ENCODE measurements at places on chromosomes 2 and 18.

DNA sequence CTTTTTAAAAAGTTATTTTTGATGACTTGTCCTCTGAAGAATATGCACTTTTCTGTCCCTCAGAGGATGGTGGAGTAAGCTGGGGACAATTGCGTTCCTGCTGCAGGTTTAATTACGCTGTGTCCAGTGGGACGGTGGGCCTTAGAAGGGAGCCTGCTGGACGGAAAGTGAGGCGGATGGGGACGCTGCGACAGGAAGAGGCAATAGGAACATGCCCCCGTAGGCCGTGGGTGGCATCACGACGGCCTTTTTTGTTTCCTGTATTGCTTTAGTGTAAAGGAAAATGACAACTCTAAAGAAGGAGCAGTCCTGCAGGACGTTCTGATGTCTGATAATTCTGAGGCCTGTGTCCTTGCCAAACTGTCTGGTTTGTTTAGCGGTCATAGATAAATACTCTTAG lies 121.6 kb downstream of the NFATC1 start:
- DNase-seq = no peak

DNA sequence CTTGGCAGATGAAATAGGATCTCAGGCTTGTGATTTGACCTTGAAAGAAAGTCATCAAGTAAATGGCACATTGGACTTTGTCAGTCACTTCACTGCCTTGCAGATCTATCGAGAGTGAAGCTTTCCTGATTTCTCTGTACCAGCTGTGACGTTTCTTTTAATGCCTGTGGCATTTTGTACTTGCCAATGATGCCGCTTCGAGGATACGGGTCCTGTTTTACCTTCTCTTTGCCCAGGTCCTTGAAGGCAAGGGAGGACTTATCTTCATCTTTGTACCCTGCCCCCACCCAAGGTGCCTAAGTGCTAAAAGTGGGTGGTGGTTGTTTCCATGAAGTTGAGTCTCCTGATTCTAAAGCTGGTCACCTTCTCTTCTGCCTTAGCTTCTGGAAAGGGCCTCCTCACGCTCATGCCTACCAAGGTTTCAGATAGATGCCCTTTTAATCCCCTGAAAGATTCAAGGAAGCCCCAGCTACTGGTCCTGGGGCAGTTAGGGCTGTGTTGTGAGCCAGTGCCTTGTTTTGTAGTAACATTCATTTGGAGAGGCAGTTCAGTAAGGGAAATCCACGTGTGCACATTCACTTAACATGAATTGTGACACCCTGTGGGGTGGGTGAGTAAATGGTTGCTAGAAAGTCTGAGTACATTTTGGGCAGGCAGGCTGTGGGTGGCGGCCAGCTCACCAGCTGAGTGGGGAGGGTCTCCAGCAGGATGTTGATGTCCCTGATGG lies 6.1 kb downstream of the LBH start:
- DNase-seq = no peak

DNA sequence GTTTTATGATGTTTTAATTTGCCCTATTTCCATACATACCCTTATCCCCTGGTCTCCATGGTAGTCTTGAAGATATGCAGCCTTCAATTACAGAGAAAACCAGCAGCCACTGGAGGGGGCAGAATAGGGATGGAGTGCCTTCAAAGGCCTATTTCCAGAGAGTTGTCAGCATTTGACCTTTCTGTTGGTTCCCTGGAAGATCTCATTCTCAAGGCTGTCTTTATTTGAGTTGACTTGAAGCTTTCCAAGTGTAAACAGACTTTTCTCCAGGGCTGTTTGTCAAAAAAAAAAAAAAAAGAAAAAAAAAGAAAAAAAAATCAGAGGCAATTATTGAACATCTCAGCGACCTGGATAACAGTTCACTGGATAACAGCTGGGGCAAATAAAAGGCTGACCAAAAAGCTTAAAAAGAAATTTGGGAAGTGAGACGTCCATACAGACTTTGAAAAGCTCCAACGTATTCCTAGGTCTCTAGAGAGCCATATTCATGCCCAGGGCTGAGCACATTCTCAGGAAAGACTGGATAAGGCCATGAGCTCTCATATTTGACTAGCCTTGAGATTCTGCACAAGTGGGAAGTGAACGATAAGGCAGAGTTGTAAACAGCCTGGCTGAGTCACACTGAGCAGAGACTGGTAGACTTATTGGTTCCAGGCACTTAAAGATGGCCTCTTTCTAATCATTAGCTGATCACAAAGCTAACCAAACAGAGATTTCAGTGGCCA lies 126.6 kb downstream of the VAPA start:
- no peak for DNase-seq

- no peak for DNase-seq
Measured at GRCh38 chr2:191051825-191052778, 38.1 kb upstream of the STAT1 start.

DNA sequence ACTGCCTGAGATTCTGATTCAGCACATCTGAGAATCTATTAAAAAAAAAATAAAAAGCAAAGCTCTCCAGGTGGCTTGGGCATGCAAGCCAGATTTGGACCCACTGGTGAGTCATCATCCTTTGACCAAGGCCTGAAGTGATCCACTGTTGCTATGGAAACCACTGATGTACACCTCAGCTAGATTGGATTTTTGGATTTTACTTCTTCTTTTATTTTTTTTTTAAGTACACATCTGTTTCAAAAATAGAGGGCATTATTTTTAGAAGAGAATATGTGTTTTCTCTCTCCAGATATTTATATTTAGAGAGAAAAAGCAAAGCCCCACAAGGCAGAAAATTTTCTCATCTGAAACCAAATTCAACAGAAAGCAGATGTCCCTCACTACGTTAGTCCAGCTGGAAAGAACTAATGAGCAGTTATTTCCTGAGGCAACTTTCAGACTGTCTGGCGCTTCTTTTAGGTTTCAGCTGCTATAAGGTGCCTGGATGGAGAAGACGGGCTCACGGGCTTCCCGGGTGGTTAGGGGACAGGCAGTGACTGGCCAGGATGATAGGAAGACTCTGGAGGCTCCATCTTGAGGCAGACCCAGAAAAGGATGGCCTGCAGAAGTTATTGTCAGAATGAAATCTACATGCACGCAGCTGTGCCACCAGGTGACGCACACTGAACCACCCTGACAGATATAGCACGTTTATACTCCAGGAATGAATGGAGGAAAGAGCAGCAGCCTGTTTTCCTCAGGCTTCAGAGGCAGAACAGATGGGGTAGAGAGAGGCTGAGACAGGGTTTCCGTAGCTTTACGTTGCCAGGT lies 50.5 kb downstream of the MRPL35 start:
- DNase-seq = peak; percentile 37

DNA sequence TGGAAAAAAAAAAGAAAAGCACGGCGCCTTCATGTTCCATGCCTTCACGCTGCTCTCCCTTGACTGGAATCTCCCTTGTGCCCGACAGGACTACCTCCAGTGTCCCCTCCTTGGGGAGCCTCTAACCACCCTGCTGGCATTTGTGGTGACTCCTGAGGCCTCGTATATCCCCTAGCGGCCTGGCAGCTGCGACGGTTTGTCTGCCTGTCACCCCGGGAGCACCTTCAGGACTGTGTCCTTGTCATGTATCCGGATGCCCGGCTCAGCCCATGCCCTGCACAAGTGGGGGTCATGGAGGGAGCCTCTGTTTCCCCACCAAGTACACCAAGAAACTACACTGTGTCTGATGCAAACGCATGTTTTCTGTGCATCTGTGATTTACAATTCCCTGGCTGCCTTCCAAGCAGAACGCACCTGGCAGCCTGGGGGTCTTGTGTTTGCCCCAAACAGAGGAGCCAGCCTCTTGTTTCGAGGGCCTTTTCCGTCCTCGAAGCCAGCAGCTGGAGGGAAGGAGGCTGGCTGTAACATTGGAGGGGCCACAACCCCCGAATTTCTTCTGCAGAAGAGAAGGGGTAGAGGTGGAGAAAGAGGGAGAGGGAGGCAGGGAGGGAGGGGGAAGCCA lies 18.9 kb downstream of the TWIST2 start:
- DNase-seq = no peak

DNA sequence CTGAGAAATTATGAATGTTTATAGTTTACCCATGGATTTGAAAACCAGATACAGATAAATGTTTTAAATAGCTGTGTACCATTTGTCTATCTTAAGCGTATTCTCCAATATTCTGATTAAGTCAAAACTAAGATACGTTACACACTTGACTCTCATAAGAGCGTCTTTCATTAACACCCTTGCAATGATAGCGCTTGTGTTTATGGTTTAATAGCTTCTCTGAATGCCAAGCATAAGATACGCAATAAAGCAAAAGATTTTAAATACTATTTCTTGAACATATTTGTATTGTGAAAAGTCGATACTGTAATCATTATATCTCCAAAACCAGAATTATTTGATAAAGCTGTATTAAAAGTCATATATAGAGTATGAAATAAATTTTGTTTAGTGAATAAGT lies 3.0 kb downstream of the CALCRL start:
- no peak for DNase-seq

DNA sequence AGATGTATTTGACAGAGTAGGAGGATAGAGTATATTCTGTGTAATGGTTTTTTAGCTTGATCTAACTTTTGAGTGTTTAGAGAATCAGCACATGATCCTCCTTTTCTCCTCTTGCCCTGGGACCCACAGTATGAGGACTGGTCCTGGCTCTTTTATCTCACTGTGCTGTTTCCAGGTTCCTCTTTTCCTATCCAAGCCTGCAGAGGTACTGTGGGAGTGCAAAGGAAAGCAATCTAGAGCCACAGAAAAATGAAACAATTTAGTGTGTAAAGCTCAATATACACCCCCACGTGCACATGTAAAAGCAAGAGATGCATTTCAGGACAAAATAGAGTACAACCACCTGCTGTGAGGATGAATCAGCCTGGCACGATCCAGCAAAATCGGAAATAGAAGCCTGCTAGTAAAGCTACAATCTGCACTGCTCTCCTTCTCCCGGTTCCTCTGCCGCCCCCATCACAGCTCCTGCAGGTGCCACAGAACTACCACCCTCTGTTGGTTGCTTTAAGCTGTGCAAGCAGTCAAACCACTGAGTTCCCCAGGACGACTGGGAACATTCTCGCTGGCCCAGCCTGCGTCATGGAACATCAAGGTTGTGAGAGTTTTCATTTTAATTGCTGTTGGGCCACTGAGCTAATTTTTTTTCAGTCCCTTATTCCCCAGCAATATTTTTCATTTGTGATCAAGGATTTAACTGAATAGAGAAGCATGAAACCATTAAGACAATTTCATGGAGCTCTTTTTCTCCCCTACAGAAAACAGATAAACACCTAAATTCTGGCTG lies 47.8 kb upstream of the MAPRE3 start:
- DNase-seq = peak; percentile 69

DNA sequence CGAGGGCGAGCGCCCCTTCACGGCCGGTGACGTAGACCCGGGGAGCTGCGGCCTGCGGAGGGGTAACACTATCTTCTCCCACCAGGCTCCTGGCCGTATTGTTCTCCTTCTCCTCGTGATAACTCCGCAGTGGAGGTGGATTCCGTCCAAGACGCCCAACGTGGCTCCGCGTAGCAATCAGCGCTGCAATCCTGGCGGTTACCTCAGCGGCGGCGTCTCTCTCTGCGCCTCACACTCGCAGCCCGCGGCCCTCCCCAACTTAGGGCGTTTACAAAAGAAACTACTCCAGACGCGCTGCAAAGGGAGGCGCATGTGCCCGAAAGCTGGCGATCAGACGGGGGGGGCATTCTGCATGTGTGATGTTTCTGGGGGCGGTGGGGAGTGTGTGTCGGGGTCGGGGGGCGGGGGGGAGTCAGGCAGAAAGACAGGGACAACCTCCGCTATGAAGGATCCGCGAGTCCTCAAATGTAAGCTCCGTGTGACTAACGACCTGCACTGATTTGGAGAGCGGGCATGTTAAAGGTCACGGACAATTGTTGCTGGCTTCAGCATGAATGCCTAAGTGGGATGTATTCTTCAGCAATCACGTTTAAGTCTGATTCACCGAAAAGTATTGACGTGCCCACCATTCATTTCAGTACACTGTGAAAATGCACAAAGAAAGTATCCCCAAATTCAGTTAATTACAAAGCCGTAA lies 1.3 kb upstream of the ZNF516 start:
- no peak for DNase-seq

DNA sequence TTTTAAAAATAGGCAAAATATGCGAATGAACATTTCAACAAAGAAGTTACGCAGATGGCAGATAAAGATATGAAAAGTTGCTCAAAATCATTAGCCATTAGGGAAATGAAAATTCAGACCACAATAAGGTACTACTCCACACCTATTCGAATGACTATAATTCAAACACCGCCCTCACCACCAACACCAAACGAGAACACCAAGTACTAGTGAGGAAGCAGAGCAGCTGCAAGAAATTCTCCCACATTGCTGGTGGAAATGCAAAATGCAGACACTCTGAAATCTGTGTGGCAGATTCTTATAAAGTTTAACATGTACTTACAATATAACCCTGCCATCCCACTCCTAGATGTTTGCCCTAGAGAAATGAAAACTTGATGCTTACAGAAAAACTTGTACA lies 17.3 kb upstream of the PRKCE start:
- DNase-seq = no peak

DNA sequence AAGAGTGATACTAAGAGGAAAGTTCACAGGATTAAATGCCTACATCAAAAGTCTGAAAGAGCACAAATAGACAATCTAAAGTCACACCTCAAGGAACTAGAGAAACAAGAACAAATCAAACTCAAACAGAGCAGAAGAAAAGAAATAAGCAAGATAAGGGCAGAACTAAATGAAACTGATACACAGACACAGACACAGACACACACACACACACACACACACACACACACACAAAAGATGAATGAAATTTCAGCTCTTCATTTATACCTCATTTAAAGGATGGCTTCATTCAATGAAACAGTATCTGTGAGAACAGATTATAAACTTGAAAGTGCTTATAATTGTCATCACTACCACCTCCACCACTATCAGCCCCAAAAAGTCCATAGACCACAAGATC lies 428.9 kb downstream of the MBD2 start:
- DNase-seq = no peak

- DNase-seq = no peak
Measured at GRCh38 chr2:68404893-68405799, 40.1 kb downstream of the PLEK start.

DNA sequence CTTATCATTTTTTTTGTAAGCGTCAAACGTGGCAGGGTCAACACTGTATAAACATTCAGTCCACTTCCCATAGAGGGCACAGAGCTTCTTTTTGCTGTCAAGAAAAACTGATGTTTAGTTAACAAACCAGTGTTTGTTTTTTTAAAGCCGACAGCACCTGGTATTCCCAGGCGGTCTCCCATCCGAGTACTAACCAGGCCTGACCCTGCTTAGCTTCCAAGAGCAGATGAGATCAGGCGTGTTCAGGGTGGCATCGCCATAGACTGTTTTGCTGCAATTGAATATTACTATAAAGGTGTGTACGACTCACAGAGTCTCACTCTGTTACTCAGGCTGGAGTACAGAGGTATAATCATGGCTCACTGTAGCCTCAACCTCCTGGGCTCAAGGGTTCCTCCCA lies 31.5 kb downstream of the CABYR start:
- no peak for DNase-seq

Measured in caudate nucleus (tissue), 63 donors.